ENCODE measurements at places on chromosomes 16 and 17.

- DNase-seq: no peak
Measured at GRCh38 chr17:49045376-49045775, 48.2 kb downstream of the IGF2BP1 start.

- no peak for DNase-seq
Measured at GRCh38 chr17:45290269-45290765, 26.5 kb downstream of the MAP3K14 start.

DNA sequence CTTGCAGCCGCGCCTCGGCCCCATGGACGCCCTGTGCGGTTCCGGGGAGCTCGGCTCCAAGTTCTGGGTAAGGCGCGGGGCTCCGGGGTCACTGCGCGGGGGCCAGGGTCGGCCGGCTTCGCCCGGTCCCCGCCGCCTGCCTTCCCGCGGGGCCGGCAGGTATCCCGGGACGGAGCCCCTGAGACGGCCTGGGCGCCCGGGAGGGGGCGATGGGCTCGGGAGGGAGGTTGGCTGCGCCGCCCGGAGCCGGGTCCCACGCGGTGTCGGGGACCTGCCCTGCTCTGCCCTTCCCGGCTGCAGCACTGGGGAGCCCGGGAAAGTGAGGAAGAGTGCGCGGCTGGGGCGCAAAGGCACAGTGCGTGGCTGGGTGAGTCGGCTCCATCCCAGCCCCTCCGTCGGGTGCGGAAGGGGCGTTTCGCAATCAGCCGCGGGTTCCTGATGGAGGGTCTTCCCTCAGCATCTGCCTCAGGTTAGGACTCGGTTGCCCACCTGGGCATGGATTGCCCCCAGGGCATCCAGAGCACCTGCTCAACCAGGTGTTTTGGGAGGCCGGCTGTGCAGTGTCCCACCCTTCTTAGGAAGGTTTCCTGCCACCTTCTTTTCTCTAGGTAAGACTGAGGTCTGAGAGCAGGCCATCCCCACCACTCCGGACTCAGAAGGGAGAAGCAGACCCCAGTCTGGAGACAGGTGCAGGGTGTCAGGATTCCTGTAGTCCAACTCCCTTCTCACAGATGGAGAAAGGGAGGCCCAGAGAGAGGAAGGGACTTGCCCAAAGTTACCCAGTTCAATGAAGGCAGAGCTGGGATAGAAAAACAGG lies 442 bp downstream of the ABCC3 start:
- DNase-seq: no peak

- no peak for DNase-seq
Measured at GRCh38 chr17:35069311-35069710, 5.8 kb upstream of the RFFL start.

Data from neural crest cell (in vitro differentiated cells).